CD4-positive, alpha-beta T cell treated with Interleukin-2 at 100 ng/mL for 4 hours (primary cell): ENCODE measurements at places on chromosomes 2 and 18.

- DNase-seq, result no peak
These were observed 171.0 kb downstream of the DNER start for GRCh38 chr2:229543176-229543873.

GRCh38 chr2:226548732-226549131, 250.9 kb downstream of the IRS1 start:
- no peak for DNase-seq

DNA sequence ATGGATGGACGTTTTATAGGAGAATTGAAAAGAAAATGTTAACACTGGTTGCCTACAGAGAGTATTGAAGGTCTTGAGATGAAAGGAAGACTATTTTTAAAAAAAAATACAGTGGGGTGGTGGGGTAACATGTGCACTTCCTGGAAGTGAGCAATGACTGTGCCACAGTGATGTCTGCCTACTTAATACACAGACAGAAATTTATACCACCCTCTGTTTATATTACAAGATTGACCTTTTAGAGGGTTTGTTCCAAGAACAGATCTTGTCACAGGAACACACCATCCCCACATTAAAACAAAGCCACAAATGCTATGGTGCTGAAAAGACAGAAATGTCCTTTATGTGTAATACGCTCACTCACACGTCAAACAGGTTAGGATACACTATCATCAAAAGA, 87.6 kb downstream of the THADA start:
- DNase-seq, result peak; percentile 55

DNA sequence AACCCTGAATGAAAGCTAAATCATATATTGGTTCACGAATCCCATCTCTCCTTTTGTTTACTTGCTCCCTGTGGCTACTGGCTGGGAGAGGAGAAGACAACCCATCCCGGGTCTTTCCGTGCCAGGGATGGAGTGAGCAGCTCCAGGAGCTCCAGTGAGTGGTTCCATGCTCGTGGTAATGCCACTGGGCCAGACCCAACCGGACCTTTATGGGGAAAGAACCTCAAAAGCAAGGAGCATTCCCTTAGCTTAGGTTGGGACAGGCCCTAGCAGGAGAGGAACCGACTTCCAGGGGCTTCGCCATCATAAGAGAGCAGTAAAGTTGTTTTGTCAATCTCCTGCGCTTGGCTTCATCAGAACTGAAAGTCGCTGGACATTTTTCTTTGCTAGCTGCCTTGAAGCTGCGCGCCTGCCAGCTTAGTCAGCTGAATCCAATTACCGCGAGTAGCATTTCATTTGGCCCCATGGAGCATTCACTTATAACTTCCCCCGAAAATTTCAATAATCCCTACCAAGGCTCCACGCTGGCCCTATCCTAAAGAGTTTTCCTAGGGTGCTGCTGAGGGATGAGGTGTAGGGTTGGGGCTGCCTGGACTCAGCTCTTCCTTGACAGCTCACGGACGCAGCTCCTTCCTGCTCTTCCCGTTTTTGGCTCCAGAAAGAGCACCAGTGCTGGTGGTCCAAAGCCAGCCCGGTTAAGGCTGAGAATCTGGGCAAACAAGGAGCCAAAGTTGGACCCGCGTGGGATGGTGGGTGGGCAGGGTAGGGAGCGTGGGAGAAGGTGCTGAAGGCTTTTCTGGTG, 4.9 kb downstream of the HOXD3 start:
- no peak for DNase-seq

DNA sequence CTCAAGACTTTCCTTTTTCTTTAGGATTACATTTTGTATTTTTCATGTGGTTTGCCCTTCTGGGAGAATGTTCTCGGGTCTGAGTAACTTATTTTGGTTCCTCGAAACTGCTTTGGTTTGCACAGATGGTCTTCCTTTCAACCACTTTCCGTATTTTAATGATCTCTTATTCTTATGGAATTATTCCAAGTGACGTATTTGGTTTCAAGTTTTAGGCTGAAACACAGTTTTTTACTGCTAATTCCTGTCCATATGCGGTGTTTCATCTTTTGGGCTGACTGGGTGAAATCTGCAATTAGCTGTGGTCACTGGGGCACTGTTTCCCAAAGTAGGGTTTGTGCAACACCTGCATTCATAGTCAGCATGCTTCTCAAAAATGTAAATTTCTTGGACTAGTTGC, 122.7 kb downstream of the CAPN13 start:
- no peak for DNase-seq

DNA sequence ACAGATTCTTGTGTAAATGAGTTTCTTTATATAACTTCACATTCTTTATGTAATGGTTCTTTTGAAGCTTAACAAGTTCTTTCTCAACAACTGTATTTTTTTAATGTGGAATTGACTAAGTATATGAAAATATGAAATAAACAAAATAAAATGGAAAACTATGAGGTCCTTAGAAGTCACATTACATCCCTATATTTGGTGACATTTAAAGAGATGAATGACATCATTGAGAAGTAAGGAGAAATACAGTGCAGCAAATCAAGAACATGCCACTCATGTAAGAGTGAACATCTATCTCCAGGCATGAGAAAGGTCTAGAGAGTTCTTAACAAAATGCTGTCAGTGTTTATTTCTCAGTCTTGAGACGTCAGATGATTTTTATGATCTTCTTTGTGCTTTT, 39.0 kb upstream of the AAK1 start:
- DNase-seq, result no peak

GRCh38 chr2:62547854-62548253, 41.9 kb upstream of the TMEM17 start:
- no peak for DNase-seq

DNA sequence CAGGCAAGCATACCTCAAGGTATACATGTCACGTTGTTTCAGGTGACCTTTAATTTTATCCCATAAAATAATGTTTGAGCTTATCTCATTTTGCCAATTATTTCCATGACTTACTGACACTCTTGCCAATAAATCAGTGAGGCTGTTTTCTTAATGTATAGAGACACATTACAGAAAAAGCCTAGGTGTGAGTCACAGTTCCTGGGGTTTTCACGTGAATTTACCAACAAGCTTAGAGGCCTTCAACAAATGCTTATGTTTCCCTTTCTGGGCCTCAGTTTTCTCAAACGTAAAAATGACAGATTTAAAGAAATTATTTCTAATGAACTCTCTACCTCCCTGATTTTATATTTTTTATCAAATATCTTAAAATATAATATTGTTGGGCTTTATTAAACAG, 517.5 kb upstream of the SPHKAP start:
- no peak for DNase-seq

GRCh38 chr2:141323571-141323970, 807.2 kb downstream of the LRP1B start:
- DNase-seq, result no peak

DNA sequence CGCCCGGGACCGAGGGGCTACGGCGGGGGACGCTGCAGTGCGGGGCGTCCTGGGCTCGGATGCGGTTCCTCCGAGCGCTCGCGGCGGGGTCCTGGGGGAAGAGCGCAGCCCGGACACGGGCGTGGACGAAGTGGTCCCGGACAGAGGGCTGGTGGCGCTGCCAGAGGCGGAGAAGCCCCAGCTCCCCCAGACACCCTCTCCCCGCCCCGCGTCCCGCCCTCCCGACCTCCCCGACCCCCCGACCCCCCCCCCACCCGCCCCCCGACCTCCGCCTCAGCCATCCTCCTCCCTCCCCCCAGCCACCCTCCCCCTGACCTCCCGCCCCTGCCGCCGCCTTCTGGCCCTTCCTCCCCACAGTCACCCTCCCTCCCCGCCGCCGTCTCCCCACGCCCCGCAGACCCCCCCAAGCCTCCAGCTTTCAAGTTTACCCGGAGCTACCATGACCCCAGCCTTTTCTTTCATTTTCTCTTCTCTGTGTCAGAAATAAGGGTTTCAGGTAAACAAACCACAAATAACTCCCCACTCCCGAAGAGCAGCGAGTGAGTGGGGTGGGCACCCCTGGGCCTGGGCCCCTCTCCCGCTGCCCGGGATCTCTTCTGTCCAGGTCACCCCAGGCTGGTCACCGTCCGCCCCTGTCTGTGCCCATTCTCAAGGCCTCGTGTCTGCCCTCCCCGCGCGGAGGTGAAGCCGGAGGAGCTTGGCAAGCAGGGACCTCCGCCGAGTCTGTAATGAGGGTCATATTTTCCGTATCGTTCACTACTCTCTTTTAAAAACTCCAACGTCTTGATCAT, 5.1 kb downstream of the NFATC1 start:
- peak; percentile 61 for DNase-seq

- DNase-seq, result no peak
These were observed 901.3 kb upstream of the CDH2 start for GRCh38 chr18:29078273-29078672.
